ENCODE measurements at places on chromosomes 1 and 21.

DNA sequence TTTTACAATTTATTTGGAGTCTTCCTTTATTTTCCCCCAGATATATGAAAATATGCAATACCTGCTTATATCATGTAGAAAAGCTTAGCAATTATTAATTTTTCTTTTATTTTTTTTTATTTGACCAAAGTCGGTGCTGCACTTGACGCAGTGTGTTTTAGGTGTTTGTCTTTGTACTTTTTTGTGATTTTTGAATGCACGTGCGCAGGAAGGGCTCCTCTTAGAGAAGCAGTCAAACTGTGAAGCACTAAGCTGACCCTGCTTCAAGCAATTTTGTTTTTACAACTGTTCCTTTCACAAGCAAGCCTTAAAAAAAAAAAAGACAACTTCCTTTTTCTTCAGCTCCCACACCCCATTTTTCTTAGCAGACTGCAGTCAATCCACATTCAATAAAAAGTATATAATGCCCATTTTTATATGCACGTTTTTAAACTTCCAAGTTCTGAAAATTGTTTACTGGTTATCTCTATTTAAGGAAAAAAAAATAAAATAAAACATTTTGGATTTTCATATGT is 267.4 kb downstream of the TM2D1 start:
- no peak for DNase-seq

- DNase-seq, result no peak
Observed at GRCh38 chr1:196357913-196358312, 250.3 kb downstream of the KCNT2 start.

DNA sequence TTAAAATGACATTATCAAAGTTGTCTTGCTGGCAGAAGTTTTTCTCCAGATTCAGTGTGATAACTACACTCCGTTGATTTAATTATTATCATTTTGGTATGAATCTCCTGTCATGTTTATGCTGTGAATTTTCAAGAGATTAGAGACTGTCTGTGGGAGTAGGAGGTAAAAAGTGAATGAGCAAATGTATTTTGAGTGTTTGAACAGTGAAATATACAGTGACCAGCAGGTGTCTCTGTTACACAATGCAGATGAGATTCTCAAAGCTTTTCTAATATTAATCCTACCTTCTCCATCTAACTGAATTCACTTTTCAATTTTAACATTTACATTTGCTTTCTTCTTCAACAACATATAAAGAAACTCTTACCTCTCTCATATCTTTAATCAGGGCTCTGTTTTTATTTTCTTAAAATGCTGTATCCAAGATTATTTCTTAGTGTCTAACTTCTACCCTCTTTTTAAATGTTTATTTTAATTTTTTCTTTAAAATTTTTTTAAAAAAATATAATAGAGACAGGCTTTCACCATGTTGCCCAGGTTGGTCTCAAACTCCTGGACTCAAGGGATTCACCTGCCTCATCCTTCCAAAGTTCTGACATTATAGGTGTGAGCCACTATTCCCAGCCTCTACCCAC is 20.9 kb upstream of the HSPA13 start:
- DNase-seq, result no peak

GRCh38 chr1:90201467-90202358 is 206.8 kb downstream of the ZNF326 start:
- DNase-seq, result no peak

DNA sequence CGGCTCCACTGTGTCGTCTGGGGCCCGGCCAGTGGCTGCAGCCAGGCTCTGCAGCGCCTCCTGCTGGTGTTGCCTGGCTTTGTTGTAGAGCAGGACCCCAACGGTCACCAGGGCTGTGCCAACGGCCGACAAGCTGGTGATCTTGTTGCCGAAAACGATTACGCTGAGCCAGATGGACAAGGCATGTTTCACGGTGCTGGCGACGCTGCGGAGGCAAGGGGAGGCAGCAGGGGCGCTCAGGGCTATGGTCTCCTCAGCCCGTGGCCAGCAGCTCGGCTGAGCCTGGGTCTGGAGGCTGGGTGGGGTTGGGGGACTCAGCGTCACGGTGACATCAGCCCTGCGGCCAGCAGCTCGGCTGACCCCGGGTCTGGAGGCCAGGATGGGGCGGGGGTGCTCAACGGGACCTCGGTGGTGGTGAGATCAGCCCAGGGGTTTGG is 7.0 kb upstream of the CDK11B start:
- DNase-seq, result no peak

GRCh38 chr1:6149597-6149996 is 30.5 kb downstream of the CHD5 start:
- DNase-seq, result no peak

GRCh38 chr1:243345205-243345604 is 89.4 kb downstream of the SDCCAG8 start:
- DNase-seq, result no peak

GRCh38 chr21:31408301-31409088 is 64.4 kb upstream of the TIAM1 start:
- DNase-seq, result no peak

DNA sequence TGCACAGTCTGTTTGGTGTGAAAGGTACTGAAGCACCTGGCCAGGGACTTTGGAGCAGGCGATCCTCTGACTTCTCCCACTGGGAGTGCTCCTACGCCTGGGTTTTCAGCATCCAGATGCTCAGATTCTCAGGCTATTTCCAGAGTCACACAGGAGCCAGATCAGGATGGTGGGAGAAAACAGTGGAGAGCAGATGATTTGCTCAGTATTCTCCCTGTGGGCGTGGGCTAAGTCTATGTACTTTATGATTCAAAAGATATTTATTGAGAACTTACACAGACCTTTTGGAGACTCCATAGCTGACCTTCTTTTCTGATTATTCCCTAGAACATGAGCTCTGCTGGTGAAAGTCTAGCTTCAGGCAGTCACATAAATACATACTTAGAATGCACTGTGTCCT is 134.6 kb downstream of the TENT5C start:
- DNase-seq, result no peak

DNA sequence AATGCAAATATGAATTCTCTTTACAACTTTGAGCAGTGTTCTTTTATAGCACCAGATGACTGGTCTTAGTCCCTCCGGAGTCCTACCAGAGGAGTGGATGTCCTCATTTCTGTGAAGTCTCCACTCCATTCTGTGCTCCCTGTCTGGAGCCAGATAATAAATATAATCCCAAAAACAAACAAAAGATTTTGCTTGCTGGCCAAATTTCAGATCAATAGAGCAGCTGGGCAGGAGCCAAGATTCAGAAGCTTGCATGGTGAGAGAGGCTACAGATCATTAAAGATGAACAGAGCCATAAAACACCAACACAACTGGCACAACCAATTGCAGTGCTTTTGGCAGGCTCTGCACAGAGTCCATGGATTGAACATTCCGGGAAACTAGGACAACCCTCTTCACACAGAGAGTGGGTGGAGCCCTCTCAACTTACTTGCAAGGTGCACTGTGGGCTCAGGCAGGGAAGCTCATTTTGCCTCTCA is 231.5 kb upstream of the SNX7 start:
- DNase-seq, result no peak

- no peak for DNase-seq
Observed at GRCh38 chr1:19620786-19621185, 23.3 kb upstream of the NBL1 start.

DNA sequence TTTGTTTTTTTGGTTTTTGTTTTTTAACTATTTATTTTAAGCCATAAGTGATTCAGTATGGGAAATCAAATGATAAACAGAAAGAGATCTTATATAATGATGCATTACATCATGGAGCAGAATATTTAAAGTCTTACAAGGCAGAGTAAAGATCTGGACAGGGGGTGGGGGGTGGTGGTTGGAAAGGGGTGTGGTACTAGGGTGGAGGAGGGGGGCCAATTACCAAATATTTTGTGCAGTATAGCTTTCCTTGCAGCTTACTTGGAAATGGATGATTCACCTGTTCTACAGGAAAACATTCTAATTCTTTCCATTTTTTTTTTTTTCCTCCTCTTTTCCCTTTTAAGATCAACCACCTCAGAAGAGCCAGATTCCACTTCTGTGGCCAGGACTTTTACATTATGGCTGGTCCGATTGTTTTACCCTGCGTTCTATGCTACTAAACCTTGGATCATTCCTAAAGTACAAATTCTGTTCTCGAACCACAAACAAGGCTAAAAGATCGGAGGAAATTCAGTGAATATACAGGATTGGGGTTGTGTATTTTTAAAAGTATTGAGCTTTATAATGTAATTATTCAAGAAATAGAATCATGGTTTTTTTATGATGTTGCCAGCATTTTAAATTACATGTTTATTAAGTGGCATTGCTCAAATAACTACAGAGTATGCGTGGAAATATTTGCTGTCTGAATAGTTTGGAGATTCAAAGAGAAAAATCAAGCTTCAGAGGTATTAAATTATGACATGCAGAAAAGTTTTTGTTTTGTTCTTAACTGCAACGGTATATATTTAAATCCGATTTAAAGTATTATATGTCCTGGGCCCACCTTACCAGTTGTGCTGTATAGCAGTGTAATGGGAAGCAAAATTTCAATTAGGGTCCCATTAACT is 859.5 kb downstream of the USP25 start:
- DNase-seq, result no peak

- DNase-seq, result peak; percentile 83
Observed at GRCh38 chr1:2229037-2229864, 1.1 kb downstream of the SKI start.

DNA sequence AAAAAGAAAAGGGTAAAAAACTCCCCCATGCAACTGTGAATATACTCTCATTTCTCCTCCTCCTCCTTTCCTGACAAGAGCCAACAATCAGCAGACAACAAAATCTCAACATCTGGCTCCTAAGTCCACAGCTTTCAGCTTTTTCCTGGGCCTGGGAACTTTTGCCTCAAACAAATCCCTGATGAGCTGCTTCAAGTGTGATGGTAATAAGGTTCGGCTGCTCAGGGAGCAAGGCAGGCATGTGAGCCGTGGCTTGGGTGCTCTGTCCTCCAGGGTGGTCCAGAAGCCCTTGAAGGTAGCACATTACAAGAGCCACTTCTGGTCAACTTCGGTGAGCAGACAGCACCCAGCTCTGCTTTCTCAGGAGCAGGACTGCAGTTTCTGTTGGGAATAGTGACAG is 46.3 kb downstream of the ITPKB start:
- no peak for DNase-seq

DNA sequence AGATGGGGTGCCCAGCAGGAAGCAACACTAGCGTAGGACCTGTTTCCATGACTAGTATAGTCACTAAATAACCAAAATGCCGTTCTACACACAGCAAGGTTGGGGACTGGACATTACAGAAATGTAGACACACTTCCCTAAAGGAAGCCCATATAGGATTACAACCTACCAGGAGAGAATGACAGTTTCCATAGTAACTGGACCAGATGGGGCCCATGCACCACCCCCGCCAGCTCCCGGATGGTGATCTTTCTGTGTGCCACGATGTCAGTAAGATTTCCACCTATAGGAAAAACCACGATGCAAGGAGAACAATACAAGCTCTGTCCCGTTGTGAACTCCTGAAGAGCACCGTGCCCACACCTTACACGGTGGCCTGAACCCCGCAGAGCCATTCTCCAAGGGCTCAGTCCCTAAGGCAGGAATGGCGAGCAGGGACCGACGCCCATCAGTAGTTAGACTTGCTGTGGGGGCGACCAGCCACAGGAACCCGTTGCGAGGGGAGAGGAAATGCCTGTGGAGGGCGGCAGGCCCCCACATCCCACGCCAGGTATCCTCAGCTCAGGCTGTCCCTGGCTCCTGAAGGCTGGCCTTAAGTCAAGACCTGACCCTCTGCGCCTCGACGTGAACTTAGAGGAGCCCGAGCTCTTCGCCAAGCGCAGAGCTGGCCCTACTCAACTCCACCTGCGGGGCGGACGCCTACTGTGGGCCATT is 13.6 kb upstream of the CEP85 start:
- DNase-seq, result no peak

DNA sequence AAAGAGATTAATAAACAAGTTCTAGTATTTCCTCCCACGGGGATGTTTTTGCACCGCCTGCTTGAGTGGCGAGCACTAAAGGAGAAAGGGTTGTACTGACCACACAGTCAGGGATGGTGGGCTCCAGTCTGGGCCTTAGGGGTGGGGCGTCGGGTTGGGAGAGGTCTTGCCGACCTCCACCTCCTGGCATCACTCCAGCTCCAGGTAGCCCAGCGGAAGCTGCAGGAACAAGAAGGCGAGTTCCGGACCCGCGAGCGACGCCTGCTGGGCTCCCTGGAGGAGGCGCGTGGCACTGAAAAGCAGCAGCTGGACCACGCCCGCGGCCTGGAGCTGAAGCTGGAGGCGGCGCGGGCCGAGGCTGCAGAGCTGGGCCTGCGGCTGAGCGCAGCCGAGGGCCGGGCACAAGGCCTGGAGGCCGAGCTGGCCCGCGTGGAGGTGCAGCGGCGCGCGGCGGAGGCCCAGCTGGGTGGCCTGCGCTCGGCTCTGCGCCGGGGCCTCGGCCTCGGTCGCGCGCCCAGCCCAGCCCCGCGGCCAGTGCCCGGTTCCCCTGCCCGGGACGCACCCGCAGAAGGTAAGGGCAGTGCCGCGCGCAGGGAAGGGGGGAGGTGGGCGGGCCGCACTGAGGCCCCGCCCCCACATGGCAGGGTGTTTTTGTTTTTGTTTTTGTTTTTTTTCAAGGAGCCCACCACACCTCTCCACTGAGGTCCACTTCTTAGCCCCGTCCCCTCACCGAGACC is 19.7 kb downstream of the MFAP2 start:
- DNase-seq, result peak; percentile 33

Measured in amygdala (tissue), 56 donors.